ENCODE measurements at places on chromosomes 4 and X. TPM values are rescaled to one million over a fixed set of nuclear protein-coding genes. Genes with fewer than 3 reads are reported as not detected.

DNA sequence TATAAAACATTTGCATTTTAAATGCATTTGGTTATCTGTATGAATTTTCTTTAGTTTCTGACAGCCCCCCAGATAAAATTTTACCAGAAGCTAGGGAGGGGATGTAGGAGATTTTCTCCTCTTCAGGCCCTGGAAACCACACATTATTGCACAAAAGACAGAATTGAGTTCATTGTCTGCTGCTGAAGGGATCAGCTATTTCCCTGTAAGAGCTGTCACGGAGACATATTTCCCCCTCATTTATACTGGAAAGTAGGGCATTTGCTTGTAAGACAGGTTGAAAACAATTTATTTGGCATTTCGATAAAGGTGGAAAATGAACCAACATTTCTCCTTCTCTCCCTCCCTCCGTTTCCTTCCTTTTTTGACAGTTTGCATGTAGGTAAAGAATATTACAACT is 241.3 kb upstream of the LCORL start:
- no peak for DNase-seq

DNA sequence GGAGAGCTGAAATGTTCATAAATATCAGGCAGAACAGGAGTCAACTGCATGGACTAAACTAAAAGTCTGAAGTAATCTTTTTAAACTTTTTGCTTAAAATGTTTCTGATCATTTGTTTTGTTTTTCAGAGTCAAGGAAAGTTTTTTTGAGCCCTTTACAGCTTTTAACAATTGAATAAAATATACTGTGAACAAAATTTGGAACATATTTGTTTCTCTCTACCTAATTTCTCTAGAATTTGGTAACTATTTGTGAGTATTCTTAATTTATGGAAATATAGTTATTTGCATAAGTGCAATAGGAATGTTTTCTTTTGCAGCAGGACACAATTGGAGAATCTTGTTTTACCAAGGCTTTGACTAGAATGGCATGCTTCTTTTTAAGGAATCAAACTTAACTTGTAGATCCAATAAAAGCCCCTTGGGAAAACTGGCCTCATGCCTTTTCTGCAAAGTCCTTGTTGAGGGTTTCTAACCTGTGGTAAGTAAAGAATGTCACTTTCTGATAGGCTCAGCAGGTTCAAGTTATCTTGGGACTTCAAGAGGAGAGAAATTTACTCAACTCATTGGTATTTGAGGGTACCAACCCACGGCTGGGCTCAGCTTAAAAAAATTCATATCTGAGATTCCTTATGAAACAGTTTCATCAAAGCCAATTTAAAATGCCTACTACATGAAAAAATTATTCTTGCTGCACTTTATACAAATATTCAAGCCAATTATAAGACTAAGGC is 91.5 kb downstream of the UPRT start:
- DNase-seq: no peak

- no peak for DNase-seq
Measured at GRCh38 chr4:167210166-167210565, 24.1 kb downstream of the SPOCK3 start.

DNA sequence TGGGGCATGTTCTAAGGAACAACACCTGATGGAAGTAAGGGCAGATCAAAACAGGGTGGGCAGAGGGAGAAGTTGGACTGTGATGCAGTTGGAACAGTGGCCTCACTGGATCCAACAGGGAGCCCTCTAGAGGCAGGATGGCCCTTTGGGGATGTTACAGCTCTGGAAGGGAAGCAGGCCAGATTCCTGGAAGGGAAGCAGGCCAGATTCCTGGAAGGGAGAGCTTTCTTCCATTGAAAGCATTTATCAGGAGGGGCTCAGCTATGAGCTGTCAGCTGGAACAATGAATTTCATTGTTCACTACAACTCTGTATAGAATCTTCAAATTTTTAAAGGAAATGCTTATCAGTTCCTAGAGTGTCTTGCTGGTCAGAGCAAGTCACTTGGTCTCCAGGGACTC is 17.7 kb downstream of the IL15 start:
- DNase-seq: no peak

GRCh38 chrX:138923805-138924204 is 212.3 kb upstream of the FGF13 start:
- DNase-seq: no peak

DNA sequence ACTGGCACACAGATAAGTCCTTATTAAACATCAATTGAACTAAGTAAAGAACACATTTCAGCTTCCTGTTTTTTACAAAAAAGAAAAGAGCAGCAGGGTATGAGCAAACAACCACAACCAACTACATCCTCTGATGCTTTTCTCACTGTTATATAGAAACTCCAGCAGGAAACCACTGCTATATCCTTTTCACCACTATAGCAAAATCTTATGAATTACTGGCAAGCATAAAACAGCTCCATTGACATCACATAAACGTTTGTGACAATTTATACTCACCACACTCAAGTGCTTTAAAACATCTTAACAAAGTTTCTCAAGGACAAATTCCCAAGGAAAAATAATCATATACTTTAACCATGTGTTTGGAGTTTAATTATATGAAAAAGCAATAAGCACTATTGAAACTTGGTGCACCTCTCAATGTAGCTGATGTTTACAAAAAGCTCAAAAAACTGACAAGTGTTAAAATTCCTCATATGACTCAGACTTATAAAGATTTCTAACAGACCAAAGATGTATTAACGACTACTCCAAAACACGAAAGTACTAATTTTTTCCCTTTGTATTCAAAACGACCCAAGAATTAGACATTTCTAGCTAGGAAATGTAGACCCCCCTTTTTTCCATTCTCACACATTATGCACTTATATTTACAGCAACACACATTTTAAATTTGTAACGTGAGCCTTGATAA is 12.9 kb downstream of the GPRIN3 start:
- DNase-seq: no peak

GRCh38 chrX:55919367-55920221 is 202.0 kb downstream of the RRAGB start:
- DNase-seq: no peak

DNA sequence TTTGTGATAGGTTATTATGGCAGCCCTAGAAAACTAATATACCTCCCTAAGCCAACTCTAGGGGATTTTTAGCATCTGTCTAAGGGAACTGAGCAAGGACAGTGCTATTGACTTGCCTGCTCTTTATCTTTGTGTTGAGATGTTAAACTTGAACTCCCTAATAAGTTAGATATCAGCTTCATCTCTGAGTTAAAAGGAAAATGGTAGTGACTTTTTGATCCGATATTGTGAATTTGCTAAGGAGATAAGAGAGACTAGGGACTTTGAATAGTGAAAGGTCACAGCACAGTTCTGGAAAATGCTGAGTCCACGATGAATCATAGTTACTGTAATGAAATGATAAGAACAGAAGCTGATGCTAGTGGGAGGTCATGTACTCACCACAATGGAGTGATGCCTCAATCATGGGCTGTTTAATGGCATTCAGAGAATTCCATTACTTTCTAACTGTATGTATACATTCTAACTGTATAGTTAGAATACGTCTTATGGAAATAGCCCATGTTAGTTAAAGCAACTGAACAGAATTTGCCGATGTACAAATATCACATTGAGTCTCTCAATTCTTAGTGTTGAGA is 147.2 kb downstream of the GLRA3 start:
- no peak for DNase-seq

Gene XG
- total RNA-seq: not detected

GRCh38 chr4:533318-534100 is 34.5 kb downstream of the PIGG start:
- DNase-seq: no peak

Gene MAML3
- total RNA-seq: 18.6 TPM

Gene GAGE2A
- total RNA-seq: not detected

DNA sequence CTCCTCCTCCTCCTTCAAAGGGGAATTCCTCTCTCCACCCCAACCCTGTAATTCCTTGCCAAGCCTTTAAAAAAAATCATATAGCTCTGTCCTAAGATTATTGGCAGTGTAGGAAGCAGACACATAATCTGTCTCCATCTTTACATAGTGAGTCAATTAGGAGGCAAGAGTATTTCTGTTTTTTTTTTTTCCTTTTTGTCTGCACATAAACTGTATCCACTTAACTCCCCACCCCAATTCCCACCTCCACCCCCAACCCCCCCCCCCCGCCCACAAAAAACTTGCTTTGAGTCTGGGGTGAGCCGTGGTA is 182.5 kb downstream of the RASL11B start:
- DNase-seq: no peak

DNA sequence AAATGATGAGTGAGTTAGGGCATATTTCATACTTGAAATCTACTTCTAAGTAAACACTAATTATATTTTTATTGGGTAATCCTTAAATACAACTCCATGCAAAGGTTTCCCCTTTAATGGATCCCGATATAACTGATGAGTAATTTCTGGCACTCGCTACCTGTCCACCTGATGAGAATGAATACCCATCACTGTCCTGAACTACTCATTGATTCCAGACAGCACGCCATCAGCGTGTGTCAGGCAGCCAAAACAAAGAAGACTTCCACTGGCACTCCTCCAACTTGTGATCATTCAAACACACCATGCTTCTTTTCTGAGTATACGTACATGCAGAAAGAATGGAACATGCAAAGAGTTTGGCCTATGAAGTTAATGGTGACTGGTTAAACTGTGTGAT is 69.4 kb downstream of the HCCS start:
- no peak for DNase-seq

DNA sequence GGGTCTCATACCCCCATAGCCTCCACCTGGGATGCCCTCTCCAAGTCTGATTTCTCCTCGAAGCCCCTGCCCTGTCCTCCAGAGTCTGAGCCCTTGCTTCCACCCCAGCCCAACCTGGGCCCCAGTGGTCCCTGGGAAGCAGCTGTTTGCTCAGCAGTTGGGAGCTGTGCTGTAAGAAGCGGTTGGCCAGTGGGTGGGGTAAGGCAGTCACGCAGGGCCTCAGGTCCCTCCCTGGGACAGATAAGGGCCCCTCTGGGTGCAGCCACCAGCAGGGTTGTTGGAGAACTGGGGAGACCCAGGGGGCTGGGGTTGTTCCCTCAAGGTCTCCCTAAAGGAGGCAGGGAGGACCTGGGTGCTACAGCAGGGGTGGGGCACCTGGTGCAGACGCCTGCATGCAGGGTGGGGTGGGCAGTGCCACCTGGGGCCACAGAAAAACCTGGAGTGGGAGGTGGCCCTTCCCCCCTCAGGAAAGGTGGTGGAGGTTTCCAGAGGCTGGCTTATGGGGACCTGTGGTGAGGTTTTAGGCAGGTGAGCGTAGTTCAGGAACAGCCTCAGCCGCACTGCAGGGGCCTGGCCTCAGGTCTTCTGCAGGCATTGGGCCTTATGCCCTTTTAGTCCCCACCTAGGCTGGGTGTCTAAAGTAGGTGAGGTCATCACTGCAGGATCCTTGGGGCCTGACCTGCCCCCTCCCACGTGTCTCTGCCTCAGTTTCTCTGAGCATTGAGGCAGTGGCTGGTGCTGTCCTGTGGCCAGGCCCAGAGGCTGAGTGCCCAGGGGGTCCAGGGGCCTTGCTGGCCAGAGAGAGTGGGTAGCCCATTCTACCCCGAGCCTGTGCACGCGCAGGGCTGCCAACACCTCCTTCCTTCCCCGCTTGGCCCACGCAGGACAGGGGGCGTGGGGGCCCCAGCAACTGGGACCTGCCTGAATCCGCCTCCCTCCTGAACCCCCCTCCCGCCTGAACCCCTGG is 3.1 kb upstream of the SLC26A1 start:
- no peak for DNase-seq

DNA sequence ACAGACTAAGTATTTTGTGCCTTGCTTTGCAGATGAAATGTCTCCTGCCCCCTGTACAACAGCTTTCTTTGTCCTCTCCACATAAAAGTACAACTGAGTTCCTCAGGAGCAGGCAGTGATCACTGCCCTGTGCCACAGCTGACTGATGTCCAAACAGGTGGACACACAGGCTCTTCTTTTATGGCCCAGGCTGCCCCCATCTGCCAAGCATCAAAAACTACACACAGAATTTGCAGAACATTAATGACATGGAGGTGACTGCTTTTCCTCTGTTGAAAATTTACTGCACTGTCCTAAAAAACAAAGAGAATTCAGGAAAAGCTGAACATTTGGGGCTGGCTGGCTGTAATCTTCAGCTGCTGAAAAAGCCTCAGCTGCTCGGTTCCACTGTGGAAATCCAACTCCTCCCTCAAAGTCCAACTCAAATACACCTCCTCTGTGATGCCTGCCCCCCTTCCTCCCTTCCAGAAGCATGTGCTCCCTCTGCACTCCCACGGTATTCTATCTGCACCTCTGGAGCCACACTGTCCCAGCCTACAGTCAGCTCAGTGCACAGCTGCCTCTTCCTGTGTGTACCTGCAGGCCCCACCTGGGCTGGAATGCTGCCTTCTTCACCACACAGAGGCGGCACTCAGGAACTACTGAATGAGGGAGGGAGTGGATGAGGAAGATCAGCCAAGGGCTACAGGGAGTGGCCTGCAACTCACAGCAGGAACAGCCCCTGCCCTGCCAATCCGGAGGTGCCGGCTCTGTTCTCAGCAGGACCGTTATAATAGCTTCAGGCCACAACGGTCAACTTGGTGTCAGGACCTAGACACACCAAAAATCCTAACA is 10.3 kb downstream of the AFAP1 start:
- DNase-seq: peak; percentile 70

Gene IBSP
- 0.27 TPM for total RNA-seq

DNA sequence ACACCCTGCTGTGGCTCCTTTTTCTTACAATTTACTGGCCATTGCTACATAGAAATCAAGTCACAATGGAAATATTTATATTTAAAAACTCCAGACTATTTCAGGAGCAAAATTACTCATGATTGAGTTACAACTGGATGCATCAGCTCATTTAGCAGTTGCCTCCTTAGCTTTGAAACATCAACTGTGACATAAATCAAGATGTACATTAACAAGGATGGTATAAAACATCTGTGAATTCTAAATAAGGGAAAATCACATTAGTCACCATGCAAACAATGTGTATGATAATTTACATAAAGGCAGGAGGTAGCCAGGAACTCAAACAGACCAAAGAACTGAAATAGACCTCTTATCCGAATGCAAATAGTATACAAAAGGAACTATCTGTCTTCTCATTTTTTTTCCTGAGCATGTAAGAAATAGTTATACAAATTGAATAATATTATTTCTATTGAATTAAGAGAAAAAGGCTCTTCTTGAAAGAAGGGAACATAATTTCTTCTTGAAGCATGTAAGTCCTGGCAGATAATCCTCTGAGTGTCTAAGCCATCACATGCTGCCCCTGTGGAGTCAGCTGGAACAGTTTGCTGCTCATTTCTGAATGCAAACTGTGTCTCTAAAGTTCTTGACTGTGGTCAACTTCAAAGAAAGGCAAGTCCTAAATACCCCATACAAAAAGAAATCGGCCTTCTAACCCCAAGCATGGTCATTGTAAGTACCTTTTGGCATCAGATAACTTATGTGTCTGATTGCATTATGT is 151.2 kb downstream of the NAA11 start:
- no peak for DNase-seq

DNA sequence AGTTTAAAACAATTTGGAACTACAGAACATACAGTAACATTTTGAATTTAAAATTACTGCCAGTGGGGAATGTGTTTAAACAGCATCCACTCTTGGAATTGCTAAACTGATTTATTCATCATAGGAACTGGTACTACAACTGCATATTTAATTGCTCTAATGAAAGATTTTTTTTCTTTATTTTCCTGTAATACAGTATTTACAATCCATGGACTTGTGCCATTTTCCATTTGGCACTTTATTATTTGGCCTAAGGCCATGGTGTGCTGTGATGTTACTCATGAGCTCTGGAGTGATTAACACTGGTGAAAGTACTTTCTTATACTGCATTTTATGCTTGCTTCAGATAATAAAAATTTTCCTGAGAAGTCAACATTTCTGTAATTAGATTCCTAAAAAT is 69.7 kb upstream of the NUDT6 start:
- DNase-seq: peak; percentile 2

Gene MTMR8
- total RNA-seq: 6.4 TPM

GRCh38 chr4:82201805-82202641 is 171.8 kb downstream of the HNRNPD start:
- no peak for DNase-seq

- no peak for DNase-seq
Measured at GRCh38 chr4:499567-499966, 557 bp downstream of the PIGG start.
